Chondrocyte (in vitro differentiated cells): ENCODE measurements at places on chromosomes 6 and 20. TPM values are rescaled to one million over a fixed set of nuclear protein-coding genes. Genes with fewer than 3 reads are reported as not detected.

The C20orf141 gene
- total RNA-seq, result not detected in 3 replicates

The SLCO4A1 gene
- not detected in 3 replicates for total RNA-seq

The MAP1LC3A gene
- 49.4 to 128 TPM (median 120 TPM) in 3 replicates for total RNA-seq

GRCh38 chr6:87723170-87724078 is 21.4 kb upstream of the AKIRIN2 start:
- DNase-seq, result no peak
